ENCODE measurements at places on chromosomes 16 and 17.

GRCh38 chr17:38601539-38602351 lies 4.0 kb downstream of the SRCIN1 start:
- no peak for DNase-seq

GRCh38 chr17:79570653-79571052 lies 40.2 kb downstream of the RBFOX3 start:
- DNase-seq: no peak

- DNase-seq: no peak
Observed at GRCh38 chr16:71380831-71381230, 22.3 kb downstream of the CALB2 start.

- no peak for DNase-seq
Observed at GRCh38 chr17:4928881-4929280, 3.2 kb upstream of the GP1BA start.

GRCh38 chr16:67088551-67088950 lies 21.2 kb upstream of the PHAF1 start:
- no peak for DNase-seq

- DNase-seq: no peak
Observed at GRCh38 chr17:57324060-57324459, 67.7 kb downstream of the MSI2 start.

DNA sequence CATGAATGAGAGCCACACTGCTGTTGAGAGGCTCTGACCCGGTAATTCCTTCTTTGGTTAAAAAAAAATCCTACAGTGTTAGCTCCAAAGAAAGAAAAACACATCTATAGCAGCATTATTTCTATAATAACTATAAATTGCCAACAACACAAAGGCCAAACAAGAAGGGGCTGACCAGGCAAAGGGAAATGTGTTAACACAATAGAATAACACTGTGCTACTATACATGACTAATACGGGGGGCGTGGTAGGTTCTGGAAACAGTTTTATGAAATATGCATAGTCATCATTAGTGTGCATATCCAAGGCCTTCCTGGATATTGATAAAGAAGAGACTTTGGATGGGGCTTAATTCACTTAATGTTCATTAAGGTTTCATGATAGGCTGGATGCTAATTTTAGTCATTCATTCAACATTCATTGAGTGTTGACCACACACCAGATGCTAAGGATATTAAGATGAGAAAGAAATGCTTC lies 50.0 kb upstream of the CCL1 start:
- DNase-seq: no peak

GRCh38 chr17:72683506-72684404 lies 408.7 kb downstream of the SLC39A11 start:
- DNase-seq: no peak

DNA sequence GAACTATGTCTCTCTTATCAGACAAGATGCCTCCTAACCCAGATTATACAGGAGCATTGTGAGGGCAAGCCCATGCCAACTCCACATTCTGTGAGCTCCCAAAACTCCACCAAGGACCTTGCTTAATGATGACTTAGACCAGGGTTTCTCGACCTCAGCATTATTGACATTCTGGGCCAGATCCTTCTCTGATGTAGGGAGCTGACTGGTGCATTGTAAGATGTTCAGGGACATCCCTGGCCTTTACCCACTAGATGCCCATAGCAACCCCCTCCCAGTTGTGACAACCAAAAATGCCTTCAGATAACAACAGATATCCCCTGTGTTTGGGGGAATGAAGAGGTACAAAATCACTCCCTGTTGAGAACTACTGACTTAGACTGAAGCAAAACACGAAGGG lies 43.6 kb downstream of the HOXB1 start:
- no peak for DNase-seq

DNA sequence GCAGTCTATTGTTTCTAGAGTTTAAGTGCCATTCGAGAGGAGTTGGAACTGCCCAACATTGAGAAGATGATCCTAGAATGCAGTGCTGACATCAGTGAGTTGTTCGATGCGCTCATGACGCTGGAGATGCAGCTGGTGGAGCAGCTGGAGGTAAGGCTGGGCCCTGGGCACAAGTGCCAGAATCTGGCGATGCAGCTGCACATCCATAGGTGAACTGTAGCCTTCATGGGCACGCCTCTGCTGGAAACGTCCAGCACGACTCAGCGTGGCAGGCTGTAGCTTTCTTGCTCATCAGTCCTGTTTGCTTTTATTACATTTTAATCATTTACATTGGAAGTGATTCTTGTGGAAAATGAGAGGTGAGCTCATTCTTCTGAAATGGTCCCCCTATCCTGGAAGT lies 31.7 kb downstream of the DRC3 start:
- DNase-seq: no peak

DNA sequence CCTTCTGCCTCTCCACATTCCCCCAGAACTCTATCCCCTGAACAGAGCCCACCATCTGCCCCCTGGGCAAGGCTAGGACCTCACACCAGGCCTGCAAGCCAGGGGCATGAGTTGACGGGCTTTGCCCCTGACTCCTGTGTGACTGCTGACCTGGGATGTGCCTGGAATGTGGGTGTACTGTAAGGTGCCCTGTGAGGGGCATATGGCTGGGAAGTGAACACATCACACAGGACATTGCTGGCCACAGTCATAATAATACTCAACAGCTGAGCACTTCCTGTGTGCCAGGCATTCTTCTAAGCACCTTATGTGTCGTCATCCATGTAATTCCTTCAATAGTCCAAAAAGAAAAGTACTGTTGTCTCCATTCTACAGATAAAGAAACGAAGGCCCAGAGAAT lies 13.3 kb downstream of the CES4A start:
- no peak for DNase-seq

GRCh38 chr17:40100669-40101366 lies 429 bp upstream of the NR1D1 start:
- DNase-seq: peak; percentile 99

GRCh38 chr16:52997922-52998321 lies 54.8 kb downstream of the CHD9NB start:
- no peak for DNase-seq

GRCh38 chr16:642189-643049 lies 791 bp downstream of the MCRIP2 start:
- no peak for DNase-seq

GRCh38 chr17:21160401-21160800 lies 33.6 kb downstream of the DHRS7B start:
- no peak for DNase-seq

GRCh38 chr16:53678756-53679343 lies 24.8 kb downstream of the RPGRIP1L start:
- DNase-seq: no peak

DNA sequence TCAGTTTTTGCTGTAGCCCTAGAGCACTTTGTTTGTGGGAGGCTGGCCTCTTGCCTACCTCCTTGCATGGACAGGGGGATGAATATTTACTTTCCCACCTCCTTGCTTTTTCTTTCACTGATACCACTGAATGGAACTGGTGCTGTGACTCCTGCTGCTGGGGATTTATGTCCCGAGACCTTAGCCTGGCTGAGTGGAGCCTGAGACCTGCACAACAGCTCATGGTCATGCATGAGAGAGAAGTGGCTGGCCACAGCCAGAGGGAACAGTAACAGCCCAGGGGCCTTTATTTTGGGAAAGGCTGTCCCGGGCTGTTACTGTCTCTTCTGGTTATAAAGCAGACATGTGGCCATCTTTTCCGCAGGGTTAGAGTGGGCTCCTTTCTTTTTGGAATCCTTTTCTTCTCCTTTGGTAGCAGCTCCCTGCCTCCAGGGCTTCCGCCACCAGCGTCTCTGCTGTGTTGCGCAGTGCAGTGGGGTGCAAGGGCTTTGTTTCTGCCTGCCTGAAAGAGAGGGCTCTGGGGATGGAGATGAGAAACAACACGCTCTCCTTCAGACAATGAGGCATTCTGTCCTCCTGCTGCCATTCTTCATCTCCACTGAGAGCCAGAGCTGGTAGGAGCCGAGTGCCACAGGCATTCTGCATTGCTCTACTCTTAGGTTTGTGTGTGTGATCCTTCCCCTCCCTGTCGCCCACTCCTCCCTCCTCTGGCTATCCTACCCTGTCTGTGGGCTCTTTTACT lies 14.5 kb downstream of the SNX11 start:
- no peak for DNase-seq

DNA sequence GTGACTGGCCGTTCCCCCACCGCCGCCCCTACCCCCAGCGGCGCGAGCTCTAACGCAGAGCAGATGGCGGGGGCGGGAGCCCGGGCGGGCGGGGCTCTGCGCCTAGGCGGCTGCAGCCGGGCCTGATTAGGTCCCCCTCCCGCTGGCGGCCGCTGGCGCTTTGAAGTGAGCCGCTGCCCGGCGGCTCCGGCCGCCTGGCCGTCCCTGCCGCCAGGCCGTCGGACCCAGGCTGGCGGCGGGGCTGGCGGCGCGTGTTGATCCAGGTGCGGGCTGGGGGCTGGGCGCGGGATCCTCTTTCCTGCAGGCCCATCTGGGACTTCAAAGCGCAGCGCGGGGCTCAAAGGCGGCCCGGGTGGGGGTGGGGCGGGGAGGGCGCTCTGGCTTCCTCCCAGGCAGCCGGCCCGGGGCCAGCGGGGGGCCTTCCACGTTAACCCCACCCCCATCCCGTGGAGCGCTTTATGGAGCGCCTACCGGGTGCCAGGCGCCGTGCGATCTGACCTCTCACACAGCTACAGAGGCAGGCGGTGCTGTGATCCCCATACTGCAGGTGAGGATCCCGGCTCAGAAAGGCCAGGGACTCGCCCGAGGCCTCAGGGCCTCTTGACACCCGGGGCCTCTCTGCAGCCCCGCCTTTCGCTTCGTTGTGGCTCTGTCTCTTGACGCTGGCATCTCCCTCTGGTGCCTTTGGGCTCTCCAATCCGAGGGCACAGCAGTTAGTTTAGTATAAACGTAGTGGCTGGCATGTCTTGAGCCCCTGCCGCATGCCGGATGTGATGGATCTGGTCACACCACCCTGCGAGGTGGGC lies 80.0 kb upstream of the NKD1 start:
- DNase-seq: no peak

- DNase-seq: no peak
Observed at GRCh38 chr17:76642032-76642561, 1.5 kb downstream of the ST6GALNAC1 start.

DNA sequence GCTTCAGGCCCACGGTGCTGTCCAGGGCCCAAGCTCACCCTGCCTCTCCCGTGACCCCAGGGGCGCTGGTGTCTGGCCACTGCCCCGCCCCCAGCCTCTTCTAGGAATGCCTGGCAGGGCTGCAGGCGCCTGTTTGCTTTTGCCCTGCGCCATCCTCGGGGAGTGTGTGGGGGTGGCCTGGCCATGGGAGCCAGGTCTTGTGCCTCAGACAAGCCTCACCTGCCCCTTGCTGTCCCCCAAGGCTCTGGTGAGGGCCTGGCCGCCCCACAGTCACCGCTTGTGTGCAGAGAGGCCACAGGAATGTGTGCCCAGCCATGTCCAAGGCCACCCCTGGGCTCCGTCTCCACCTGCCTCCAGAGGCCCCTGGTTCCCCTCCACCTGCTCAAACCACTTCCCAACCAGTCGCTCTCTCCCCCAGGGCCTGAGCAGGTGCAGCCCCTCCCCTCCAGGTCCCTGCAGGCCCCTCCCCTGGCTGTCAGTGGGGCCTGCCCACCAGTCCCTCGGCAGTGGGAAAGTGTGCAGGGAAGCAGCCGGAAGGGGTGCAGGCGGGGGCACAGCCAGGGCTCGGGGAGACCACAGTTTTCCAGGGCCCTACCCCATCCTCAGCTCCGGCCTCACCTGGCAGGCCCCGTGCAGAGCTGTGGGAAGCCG lies 841 bp upstream of the IGFALS start:
- DNase-seq: no peak

- DNase-seq: no peak
Observed at GRCh38 chr16:10226141-10226986, 44.1 kb upstream of the GRIN2A start.

GRCh38 chr17:11925262-11926021 lies 71.8 kb downstream of the ZNF18 start:
- no peak for DNase-seq

GRCh38 chr16:67481561-67482232 lies 740 bp upstream of the ATP6V0D1 start:
- peak; percentile 93 for DNase-seq

DNA sequence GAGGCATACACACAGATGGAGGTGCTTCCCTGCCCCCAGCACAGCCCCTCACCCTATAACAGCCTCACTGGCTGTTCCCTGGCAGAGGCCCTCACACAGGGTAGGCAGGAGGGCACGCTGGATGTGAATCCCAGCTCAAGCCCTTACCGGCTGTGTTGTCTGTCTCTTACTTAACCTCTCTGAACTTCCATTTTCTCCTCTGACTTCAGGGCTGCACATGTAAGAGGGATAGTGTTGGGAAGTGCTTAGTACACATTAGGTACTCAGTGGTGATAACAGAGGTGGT lies 24.6 kb upstream of the EIF1 start:
- no peak for DNase-seq
